Omental fat pad (tissue), 4 donors: ENCODE measurements at places on chromosomes 1 and 21.
A peak's percentile ranks its signal among the peaks of the same experiment; 100 is the strongest.

DNA sequence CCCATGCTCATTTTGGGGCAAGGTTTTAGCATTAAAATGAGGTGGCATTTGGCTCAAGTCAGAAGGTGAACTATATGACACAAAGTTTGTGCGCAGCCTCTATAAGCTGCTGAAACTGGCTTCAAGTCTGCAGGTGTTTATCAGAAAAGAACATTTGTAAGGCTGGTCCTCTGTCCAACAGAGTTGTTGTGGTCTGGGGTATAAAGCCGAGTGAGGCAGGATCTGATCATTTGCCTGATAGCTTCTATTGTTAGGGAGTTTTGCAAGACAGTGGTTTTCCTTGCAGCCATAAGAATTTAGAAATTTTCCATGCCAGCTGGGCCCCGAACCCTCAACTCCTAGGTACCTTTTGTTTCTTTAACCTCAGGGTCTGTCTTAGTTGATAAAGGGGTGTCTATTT is 130.8 kb downstream of the PGBD5 start:
- no peak for DNase-seq

- DNase-seq = no peak
Measured at GRCh38 chr1:27033043-27033746, 20.5 kb upstream of the TENT5B start.

GRCh38 chr1:29876902-29877301 is 640.6 kb downstream of the PTPRU start:
- no peak for DNase-seq

DNA sequence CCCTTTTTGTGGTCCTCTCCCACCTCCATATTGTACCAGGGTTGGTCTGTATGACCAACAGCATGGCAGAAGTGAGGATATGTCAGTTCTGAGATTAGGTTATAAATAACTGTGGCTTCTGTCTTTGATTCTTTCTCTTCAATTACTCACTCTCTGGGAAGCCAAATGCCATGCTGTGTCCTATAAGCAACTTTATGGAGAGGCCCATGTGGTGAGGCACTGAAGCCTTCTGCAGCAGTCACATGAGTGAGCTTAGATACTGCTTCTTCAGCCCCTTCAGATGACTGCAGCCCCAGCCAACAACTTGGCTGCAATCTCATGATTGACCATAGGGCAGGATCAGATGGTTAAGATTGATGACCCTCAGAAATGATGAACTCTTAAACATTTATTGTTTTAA is 34.0 kb upstream of the SAMD13 start:
- DNase-seq = no peak

DNA sequence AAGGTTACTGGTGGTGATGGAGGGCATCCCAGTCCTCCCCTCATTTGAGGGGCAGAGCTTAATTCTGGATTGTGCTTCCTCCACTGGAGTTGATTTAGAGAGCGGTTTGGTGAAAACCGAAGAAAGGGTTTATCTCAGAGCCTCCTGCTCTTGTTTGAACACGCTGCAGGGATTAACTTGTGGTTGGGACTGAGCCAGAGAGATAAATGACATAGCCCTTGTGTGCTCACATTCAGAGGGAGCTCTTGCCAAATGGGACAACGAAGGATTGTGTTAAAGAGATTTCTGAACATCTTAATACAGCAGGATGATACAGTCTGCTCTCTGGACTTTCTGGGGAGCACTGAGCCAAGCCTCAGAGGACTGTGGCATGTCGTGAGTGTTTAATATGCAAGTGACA is 308.2 kb downstream of the DISC1 start:
- DNase-seq = no peak

DNA sequence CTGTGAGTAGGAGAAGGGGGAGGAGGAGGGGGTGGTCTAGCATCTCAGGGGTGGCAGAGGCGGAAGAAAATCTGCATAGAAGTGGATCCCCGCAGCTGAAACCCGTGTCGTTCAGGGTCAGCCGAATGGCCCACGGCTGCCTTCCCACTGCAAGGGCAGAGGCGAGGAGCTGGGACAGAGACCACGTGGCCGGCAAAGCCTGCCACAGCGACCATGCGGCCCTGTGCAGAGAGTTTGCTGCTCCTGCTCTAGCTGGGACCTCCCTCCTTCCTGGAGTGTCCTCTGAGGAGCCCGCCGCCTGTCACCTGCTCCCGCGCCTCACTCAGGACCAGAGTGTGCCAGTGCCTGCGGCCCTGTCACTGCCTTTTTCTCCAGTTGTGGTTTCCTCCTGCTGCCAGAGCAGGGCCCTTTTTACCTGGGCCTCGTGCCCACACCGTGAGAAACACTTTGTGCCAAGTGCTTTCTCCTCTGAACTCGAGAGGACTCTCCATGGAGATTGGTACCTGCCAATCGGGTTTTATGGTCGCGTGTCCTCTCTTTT is 5.4 kb upstream of the TRPM2 start:
- DNase-seq = no peak

GRCh38 chr1:167926486-167926997 is 9.9 kb upstream of the DCAF6 start:
- DNase-seq = no peak

GRCh38 chr1:110176299-110176956 is 26.1 kb downstream of the SLC6A17 start:
- DNase-seq = no peak

DNA sequence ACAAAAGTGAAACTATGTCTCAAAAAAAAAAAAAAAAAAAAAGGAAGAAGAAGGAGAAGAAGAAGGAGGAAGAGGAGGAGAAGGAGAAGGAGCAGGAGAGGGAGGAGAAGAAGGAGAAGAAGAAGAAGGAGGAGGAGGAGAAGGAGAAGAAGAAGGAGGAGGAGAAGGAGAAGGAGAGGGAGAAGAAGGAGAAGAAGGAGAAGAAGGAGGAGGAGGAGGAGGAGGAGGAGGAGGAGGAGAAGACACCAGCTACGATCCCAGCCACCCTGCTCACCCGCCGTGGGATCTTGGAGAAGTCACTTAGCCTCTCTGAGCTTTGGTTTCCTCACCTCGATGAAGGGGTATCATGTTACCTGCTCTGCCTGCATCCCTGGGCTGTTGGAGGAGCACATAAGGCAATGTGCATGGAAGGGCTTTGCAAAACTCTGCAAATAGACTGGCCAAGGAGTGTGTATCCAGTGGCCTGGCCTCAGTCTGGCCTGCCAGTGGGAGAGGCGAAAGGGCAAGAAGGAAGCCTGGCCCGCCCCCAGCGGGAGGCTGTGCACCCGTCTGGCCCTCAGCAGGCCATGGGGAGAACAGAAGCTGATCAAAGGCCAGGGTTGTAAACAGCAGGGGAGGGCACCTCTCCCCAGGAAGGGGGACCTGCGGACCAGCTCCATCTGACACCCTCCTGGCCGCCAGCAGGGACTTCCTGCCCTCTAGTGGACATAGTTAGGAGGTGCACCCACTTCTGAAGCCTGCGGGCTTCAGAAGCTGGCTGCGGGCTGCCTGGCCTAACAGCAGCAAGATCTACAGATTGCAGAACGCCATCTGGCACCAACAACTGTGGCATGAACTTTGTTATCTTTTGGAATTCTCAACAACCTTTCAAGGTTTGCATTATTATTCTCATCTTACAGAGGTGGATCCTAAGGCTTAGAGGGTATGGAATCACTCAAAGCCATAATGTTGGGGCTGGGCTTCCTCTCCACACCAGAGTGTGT is 19.2 kb upstream of the CDK18 start:
- DNase-seq = no peak

GRCh38 chr1:30373471-30374399 is 349.6 kb downstream of the MATN1 start:
- DNase-seq = no peak

DNA sequence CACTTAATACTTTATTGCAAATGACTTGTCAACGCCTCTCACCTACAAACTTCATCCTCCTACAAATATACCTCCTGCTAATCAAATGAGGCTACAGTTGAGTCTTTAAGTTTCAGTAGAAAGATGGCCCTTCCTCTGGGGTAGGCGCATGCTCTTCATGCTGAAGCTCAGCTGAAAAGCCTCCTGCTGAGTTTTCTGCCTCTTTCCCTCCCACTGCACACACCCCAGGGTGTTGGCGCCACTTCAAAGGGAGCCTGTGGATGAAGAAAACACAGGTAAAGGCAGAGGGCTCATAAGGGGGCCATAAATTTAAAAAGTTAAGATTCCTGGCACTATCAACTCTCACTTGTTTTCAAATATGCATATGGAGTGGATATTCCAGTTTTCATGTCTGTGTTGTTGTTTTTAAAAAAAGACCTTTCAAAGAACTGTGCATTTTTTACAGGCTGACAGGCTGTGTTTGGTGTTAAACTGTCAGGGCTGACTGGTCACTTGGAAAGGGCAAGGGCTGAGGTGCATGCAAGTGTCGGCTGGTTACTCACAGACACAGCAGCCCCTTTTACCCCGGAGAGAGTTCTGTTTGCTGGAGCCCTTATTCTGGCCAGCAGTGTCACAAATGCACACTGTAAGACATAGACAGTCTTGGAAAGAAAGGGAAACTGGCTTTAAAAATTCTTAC is 42.9 kb upstream of the LGALS8 start:
- no peak for DNase-seq

- DNase-seq = no peak
Measured at GRCh38 chr1:198893141-198893540, 254.3 kb downstream of the PTPRC start.

DNA sequence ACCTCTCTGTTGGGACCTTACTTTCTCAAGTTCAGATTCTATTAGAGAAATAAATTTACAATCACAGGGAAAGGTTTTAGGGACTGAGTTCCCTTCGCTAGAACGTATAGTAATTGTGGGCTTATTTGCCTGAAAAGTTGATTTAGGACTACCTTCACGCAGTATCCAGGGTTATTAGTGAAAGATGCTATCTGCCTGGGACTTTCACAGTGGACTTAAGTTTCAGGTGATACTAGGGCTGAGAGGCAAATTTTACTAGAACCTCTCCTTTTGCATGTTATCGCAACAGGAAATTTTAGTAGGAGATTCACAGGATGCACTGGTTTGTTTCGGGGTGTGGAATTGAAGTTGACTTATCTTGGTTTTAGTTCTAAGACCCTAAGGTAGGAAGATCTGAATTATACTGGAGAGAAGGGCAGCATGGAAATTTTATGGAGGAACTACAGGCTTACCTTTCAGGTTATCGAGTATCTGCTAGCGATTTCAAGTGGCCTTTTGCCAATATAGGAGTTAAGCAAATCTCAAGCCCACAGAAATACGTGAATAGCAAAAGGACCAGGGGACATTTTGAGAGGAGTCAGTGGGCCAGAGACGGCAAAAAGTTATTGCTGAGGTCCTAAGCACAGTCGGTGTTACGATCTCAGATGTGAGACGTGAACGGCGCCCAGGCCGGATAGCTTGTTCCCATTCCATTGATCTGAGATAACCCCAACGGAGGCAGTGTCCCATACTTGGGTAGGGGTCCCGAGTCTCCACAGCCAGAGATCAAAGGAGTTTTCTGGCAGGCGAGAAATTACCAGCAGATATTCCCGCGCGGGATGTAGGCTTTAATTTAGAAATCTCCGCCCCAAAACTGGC is 723 bp upstream of the GNAI3 start:
- no peak for DNase-seq

- no peak for DNase-seq
Measured at GRCh38 chr1:165895451-165895871, 68.0 kb downstream of the UCK2 start.

- no peak for DNase-seq
Measured at GRCh38 chr1:108961752-108962486, 1.4 kb downstream of the CLCC1 start.

DNA sequence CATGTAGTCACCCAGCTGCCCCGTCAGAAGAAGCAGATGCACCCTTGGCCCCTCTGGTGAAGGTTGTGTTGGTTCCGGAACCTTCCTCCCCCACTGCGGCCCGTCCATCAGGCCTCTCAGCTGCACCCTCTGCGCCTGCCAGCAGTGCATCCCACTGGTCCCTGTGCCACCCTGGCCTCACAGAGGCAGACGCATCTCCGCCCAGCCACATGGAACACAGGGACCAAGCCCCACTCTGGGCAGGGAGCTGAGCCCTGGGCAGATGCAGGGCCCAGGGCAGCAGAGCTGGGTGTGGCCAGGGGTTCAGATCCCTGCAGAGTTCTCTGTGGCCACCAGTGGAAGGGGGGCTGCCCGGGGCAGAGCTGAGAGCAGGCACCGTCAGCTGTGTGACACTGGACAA is 50.6 kb downstream of the SLC19A1 start:
- no peak for DNase-seq

- peak; percentile 28 for DNase-seq
Measured at GRCh38 chr1:39047374-39048229, 21.5 kb downstream of the NDUFS5 start.

- DNase-seq = no peak
Measured at GRCh38 chr1:20992322-20993056, 184.2 kb downstream of the EIF4G3 start.

GRCh38 chr1:221439008-221439746 is 302.7 kb downstream of the DUSP10 start:
- peak; percentile 37 for DNase-seq

DNA sequence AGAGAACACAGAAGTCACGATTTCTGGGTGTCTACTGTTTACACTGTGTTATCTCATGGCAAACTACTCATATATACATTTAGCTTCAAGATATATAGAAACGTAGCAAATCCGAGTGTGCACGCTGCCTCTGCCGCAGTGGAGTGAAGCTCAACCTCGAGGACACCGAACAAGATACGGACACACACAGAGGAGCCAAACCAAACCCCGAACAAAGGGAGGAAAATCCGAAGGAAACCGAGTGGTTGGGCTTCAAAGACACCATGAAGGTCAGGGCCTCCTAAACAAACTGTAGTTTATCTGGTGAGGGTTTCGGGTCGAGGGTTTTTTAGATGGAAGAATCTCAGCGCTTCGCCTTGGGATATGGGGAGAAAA is 34.5 kb downstream of the SLC45A1 start:
- no peak for DNase-seq

DNA sequence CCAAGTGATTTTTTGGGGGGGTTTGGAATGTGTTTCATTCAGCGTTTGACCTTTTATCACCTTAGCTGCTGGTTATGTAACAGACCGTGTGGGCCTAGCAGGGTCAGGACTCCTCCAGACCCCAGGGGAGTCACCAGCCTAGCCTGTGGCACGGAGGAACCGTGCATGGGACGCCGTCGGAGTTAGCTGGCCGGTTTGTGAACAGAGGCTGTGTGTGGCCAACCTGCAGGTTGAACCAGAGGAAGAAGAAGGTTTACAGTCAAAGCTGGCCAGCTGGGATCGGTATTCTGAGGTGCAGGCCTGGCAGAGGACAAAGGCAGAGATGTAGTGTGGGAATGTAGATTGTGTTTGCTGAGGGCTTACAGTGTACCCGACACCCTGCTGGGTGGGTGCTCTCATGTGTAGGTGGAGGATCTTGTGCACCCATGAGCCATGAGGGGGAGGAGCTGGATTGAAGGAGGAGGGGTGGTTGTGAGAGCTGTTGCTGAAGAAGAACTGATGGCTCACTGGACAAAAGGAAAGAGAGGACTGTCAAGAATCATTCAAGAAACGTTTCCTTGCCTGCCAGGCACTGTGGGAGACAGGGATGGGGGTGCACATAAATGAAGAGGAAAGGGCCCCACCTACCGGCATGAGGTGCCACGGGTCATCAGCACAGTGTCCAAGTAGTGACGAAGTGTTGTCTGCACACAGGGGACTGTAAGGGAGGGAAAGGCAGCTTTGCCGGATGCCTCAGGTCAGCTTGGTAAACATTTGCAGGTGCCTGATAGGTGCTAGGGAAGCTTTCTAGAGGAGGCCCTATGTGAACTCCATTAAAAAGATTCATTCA is 40.0 kb upstream of the PWP2 start:
- no peak for DNase-seq

GRCh38 chr1:182829285-182829932 is 9.7 kb upstream of the DHX9 start:
- DNase-seq = no peak
